ENCODE measurements at places on chromosomes 2 and 18.

- H3K27me3 ChIP-seq = no peaks in the 10 kb centered on the region
- H3K4me1 ChIP-seq = no peaks in the 10 kb centered on the region
- peak; percentile 58 for DNase-seq
- no peak overlapping the region for H3K4me3 ChIP-seq
- no peaks in the 10 kb centered on the region for H3K36me3 ChIP-seq
Observed at GRCh38 chr2:102084651-102085050, 57.9 kb upstream of the IL1R1 start.

- peak; percentile 27 for DNase-seq
- no peaks in the 10 kb centered on the region for H3K4me1 ChIP-seq
- H3K4me3 ChIP-seq = no peak overlapping the region
Observed at GRCh38 chr2:100588071-100588786, 25.4 kb downstream of the PDCL3 start.

- no peak overlapping the region for H3K4me3 ChIP-seq
- H3K27me3 ChIP-seq = no peaks in the 10 kb centered on the region
- H3K4me1 ChIP-seq = peaks cover 8% of the 10 kb centered on the region
- no peak for DNase-seq
- H3K36me3 ChIP-seq = peaks cover 3% of the 10 kb centered on the region
Observed at GRCh38 chr2:190683802-190684201, 34.9 kb downstream of the NAB1 start.

DNA sequence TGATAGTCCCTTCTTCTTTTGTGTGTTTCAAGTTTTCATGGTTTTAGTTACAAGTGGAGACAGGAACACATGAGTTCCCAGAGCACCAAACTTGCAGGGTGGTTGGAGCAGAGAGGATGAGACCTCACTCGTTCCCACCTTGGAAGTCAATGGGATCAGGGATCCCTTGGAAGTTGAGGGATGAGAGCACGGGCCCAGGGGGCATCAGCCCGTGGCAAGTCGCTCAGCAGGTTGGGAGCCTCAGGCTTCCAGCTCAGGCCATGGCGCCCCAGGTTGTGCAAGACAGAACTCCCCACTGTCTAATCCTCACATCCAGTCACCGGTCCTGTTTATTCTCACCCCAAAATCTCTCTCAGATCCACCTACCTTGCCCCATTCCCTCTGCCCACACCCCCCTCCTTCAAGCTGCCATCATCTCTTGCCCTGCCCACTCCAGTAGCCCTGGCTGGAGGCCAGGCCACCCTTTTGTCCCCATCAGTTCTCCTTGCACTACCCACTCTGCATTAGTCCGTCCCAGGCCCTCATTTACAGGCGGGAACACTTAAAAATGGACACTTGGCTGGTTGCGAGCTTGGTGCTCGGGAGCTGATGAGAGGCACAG lies 37.6 kb upstream of the FOSL2 start:
- no peaks in the 10 kb centered on the region for H3K27me3 ChIP-seq
- no peak for DNase-seq
- H3K36me3 ChIP-seq = no peaks in the 10 kb centered on the region

DNA sequence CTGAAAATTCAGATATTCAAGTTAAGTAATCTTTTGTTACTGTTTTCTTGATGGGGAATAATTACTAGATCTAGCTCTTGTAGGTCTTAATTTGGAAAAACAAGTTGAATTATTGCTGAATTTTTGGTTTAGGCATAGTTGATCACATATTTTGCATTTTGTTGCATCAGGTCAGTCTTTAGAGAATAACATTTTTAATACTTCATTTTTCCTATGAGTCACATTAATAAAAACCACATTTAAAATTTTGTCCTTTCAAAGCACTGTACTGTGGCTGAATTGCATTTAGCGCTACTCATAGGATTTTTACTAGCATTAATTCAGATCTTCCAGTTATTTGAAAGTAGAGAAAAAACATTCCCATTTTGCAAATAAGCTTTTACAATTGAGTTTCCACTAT lies 23.2 kb downstream of the MAP4K4 start:
- H3K4me1 ChIP-seq = no peaks in the 10 kb centered on the region
- no peak for DNase-seq
- H3K36me3 ChIP-seq = peaks cover 6% of the 10 kb centered on the region
- H3K27ac ChIP-seq = no peak overlapping the region

- no peaks in the 10 kb centered on the region for H3K27me3 ChIP-seq
- H3K4me1 ChIP-seq = no peaks in the 10 kb centered on the region
- H3K36me3 ChIP-seq = no peaks in the 10 kb centered on the region
- no peak overlapping the region for H3K27ac ChIP-seq
- H3K4me3 ChIP-seq = no peak overlapping the region
Observed at GRCh38 chr2:141062443-141062842, 1068.4 kb downstream of the LRP1B start.

DNA sequence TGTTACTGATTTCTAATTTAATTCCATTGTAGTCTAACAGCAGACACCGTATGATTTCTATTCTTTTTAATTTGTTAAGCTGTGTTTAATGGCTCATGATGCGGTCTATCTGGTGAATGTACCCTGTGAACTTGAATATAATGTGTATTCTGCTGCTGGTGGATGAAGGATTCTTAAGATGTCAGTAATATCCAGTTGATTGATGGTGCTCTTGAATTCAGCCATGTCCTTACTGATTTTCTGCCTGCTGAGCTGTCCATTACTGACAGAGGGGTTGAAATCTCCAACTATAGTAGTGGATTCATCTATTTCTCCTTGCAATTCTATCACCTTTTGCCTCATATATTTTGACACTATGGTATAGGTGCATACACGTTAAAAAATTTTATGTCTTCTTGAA lies 373.3 kb upstream of the RAB12 start:
- no peaks in the 10 kb centered on the region for H3K36me3 ChIP-seq
- H3K4me3 ChIP-seq = no peak overlapping the region
- no peak overlapping the region for H3K27ac ChIP-seq
- no peaks in the 10 kb centered on the region for H3K4me1 ChIP-seq
- no peaks in the 10 kb centered on the region for H3K27me3 ChIP-seq

GRCh38 chr2:212667751-212668316 lies 129.2 kb upstream of the ERBB4 start:
- H3K4me1 ChIP-seq = no peaks in the 10 kb centered on the region
- H3K27ac ChIP-seq = no peak overlapping the region
- DNase-seq = no peak
- no peaks in the 10 kb centered on the region for H3K36me3 ChIP-seq

- H3K27ac ChIP-seq = no peak overlapping the region
- H3K27me3 ChIP-seq = no peaks in the 10 kb centered on the region
- no peaks in the 10 kb centered on the region for H3K4me1 ChIP-seq
- no peaks in the 10 kb centered on the region for H3K36me3 ChIP-seq
- DNase-seq = no peak
Observed at GRCh38 chr18:24459772-24460171, 665 bp upstream of the HRH4 start.

GRCh38 chr18:64592246-64592645 lies 443.4 kb upstream of the LINC00305 start:
- no peaks in the 10 kb centered on the region for H3K27me3 ChIP-seq
- no peak for DNase-seq
- no peak overlapping the region for H3K4me3 ChIP-seq
- H3K4me1 ChIP-seq = no peaks in the 10 kb centered on the region

GRCh38 chr18:22840606-22841144 lies 92.5 kb upstream of the RBBP8 start:
- no peak overlapping the region for H3K27ac ChIP-seq
- no peak for DNase-seq
- H3K4me1 ChIP-seq = no peaks in the 10 kb centered on the region

DNA sequence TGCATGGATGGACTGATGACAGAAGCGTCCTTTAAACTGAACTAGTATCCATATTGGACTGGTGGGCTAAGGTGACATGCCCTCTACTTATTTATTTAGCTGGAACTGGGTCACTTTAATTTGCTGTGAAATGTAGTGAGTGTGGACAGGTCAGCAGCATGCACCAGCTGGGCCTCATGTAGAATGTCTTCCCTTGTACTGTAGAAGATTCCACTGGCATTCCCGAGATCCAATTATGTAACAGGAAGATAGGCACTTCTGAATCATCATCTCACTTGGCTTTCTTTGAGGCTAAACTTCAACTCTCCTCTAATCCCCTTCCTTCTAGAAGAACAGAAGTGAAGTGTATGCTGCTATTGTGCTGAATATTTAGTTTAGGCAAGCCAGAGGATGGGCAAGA lies 296.2 kb downstream of the SLC8A1 start:
- H3K4me3 ChIP-seq = no peak overlapping the region
- H3K27me3 ChIP-seq = no peaks in the 10 kb centered on the region
- H3K36me3 ChIP-seq = peaks cover 2% of the 10 kb centered on the region
- DNase-seq = peak; percentile 42
- no peaks in the 10 kb centered on the region for H3K4me1 ChIP-seq

DNA sequence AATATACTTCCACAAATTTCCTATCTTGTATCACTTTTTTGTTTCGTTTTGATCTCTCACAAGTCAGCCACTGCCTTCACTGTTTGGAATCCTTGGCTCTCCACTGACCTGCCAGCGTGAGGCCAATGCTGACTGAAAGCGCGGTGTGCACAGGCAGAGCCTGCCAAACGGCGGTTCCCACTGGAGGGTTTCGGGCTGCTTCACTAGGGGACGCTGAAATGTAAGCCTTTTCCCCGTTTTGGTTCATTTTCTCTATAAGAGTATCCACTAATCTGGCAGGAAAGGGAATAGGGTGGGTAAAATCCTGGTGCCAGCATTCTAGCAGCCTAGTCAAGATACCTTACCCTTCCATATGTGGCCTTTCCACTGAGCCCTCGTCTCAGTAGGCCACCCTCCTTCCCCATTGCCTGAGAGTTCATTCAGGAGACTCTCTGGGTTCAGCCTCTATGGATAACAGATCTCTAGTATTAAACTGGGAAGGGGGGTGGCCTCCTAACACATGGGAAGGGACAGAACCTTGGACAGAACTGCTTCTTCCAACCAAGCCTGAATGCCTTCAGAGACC lies 91.5 kb downstream of the DYM start:
- no peak for DNase-seq
- H3K27me3 ChIP-seq = no peaks in the 10 kb centered on the region
- no peaks in the 10 kb centered on the region for H3K36me3 ChIP-seq
- H3K27ac ChIP-seq = no peak overlapping the region

GRCh38 chr18:31103423-31103822 lies 1.2 kb upstream of the DSC2 start:
- DNase-seq = peak; percentile 32
- H3K36me3 ChIP-seq = no peaks in the 10 kb centered on the region
- peak overlapping the region; percentile 6 for H3K27ac ChIP-seq
- no peak overlapping the region for H3K4me3 ChIP-seq

DNA sequence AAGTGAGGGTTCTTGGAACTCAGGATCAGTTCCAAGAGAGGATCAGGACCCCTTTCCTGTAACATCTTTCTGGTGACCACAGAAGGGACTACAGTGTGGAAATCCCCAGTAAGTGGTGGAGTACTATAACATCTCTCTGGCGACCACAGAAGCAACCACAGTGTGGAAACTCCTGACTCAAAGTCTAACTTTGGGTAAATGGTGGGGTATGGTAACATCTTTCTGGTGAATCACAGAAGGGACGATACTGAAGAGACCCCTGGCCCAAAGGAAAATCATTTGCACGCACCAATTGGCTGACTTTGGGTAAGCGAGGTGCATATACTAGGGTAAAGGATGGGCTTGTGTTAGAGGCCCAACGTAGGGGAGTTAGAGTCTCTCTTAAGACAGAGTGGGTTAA lies 56.3 kb upstream of the GULP1 start:
- no peaks in the 10 kb centered on the region for H3K27me3 ChIP-seq
- no peaks in the 10 kb centered on the region for H3K4me1 ChIP-seq
- DNase-seq = no peak

DNA sequence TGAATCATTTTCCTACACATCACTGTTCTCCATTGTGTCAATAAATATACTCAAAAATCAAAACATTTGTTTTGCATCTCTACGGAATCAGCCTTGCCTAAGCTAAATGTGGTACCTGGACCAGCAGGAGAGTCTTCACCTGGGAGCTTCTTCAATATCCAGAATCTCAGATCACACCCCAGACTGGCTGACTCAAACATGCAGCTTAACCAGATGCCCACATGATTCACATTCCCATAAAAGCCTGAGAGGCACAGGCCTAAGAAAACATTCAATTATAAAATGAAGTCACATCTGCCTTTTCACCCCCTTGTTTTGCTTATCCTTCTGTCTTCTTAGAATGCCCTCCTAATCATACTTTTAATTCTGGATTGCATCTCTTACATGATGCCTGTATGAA lies 1045.5 kb upstream of the NXPH2 start:
- DNase-seq = no peak
- H3K4me3 ChIP-seq = no peak overlapping the region
- H3K4me1 ChIP-seq = no peaks in the 10 kb centered on the region
- H3K27me3 ChIP-seq = no peaks in the 10 kb centered on the region
- H3K36me3 ChIP-seq = no peaks in the 10 kb centered on the region
- no peak overlapping the region for H3K27ac ChIP-seq

DNA sequence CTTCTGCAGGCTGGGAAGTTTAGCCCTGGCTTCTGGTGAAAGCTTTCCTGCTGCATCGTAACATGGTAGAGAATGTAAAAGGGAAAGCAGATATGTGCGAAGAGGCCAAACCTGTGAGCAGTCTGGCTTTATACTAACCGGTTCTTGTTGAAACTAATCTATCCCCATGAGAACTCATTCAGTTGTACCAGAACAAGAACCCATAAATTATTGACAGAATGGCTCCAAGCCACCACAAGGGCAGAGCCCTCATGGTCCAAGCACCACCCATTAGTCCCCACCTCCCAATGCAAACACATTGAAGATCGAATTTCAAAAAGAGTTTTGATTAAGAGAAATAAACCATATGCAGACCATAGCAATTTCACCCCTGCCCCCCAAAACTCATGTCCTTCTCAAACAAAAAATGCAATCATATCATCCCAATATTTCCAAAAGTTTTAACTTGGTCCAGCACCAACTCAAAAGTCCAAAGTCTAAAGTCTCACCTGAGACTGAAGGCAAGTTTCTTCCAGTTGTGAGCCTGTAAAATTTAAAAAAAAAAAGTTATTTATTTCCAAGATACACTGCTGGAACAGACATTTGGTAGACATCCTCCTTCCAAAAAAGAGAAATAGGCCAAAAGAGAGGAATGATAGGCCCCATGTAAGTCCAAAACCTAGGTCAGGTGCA lies 318.9 kb downstream of the CNTNAP5 start:
- no peaks in the 10 kb centered on the region for H3K27me3 ChIP-seq
- no peaks in the 10 kb centered on the region for H3K4me1 ChIP-seq
- no peak overlapping the region for H3K4me3 ChIP-seq
- no peak for DNase-seq

DNA sequence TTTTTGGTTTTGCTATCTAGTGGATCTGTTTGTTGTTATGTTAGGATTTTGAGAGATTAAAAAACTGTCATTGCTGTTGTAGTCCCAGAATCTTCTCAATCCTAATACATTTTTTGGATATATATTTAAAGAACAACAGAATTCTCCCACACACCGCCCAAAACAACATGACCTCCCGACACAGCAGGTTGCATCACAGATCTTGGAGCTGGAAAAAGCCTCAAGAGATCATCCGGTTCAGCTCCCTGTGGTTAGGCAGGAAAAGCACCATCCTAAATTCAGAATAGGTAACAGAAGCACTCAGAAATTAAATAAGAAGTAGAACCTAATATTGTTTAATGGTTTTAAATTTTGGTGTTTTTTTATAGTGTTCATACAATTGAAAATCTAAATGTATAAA lies 251.4 kb upstream of the STON1 start:
- DNase-seq = peak; percentile 60
- H3K4me3 ChIP-seq = no peak overlapping the region
- H3K27me3 ChIP-seq = no peaks in the 10 kb centered on the region
- no peak overlapping the region for H3K27ac ChIP-seq
